Activated T-cell treated with anti-CD3 and anti-CD28 coated beads, Interleukin-2, amount 50 U/mL, for 72 hours (primary cell): ENCODE measurements at places on chromosomes 3 and 15. TPM values are rescaled to one million over a fixed set of nuclear protein-coding genes. Genes with fewer than 3 reads are reported as not detected.

GRCh38 chr3:1131166-1131565 is 38.3 kb downstream of the CNTN6 start:
- no peaks in the 10 kb centered on the region for H3K27me3 ChIP-seq
- no peak overlapping the region for H3K4me3 ChIP-seq
- no peak for DNase-seq
- no peaks in the 10 kb centered on the region for H3K4me1 ChIP-seq
- H3K36me3 ChIP-seq: no peaks in the 10 kb centered on the region
- H3K27ac ChIP-seq: no peak overlapping the region

A4GNT gene
- not detected for total RNA-seq

DNA sequence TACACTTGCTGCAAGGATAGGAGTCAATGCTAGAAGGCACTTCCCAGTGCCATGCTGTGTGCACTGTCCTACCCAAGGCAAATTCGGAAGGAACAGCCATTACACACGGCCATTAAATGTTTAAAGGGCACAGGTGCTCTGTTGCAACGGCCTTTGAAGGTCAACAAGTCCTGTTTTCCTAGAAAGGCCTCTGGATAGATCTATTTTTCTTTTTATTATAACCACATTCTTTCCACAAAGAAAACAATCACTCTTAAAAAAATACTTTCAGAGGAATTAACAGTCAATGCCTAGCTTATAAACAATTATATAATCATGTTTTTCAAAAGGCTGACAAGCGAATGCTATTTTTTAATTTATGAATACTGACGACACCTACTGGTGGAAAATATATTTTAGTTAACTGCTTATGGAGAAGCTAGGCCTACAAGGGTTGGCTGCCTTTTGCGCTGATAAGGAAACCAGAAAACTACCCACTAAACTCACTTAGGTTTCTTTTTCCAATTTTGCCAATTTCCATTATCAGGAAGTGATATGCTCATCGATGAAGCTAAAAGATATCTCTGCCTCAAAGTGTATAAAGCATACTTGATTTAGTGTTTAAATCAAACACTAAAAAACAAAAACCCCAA is 2.4 kb downstream of the ARHGEF3 start:
- H3K27ac ChIP-seq: peak overlapping the region; percentile 96
- no peaks in the 10 kb centered on the region for H3K27me3 ChIP-seq
- peaks cover 58% of the 10 kb centered on the region for H3K4me1 ChIP-seq
- DNase-seq: no peak
- H3K4me3 ChIP-seq: peak overlapping the region; percentile 86
- peaks cover 5% of the 10 kb centered on the region for H3K36me3 ChIP-seq

GRCh38 chr3:54259636-54260035 is 137.3 kb downstream of the CACNA2D3 start:
- no peak overlapping the region for H3K27ac ChIP-seq
- no peak overlapping the region for H3K4me3 ChIP-seq
- H3K27me3 ChIP-seq: peaks cover 14% of the 10 kb centered on the region
- no peaks in the 10 kb centered on the region for H3K4me1 ChIP-seq
- no peaks in the 10 kb centered on the region for H3K36me3 ChIP-seq

THOC7 gene
- total RNA-seq: 79.0 TPM

DNA sequence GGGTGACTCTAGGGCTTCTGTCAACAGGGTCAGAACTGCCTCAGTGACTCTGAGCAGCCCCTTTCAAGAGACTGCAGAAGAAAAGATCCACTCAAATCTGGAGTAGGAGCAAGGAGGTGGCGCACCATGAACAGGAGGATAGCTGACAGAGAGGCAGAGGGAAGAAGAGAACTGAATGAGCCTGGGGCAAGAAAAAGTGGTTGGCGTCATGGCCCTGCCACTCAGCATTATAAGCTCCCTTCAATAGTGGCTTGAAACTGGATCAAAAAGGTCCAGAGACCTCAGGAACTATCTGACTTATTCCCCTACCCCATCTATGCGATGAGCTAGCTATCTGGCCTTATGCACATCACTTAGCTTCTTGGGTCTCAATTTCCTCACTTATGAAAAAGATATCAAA is 66.6 kb downstream of the NCEH1 start:
- DNase-seq: no peak
- H3K4me3 ChIP-seq: no peak overlapping the region
- H3K4me1 ChIP-seq: no peaks in the 10 kb centered on the region
- no peaks in the 10 kb centered on the region for H3K27me3 ChIP-seq

DNA sequence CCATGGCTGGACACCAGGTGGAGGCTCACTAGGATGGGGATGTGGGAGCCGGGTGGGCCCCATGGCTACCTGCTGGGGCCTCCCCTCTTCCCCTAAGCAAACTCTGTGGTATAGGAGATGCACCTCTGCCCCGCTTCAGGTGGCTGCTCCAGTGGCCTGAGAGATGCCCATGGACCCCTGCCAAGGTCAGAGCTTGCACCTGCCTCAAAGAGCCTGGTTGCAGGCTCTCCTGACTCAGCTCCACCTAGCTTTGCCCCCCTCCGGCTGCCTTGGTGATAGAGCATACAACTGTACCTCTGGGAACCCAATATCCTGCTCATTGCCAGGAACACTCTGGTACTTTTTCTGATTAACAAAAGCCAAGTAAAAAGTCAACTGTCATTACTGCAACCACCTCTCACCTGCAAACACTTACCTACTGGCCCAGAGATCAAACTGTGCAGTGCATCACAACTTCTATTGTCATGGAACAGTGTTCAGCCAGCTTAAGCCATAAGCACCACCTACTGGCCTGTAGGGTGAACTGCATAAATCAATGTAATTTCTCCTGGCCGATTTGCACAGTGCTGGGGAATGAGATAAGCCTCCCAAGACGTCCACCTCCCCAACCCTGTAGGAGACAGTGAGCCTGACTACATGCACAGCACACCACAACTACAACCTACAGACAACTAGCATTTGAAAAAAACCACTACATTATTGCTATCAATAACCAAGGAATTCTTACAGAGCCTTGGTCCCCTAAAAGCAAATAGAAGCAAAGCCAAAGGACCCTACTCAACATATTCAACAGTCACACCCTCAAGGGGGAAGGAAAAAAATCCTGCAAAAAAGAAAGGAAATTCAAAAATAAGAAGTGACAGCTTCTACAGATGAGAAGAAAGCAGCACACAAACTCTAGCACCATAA is 352.4 kb upstream of the ARHGEF26 start:
- DNase-seq: peak; percentile 43
- peaks cover 5% of the 10 kb centered on the region for H3K4me1 ChIP-seq
- H3K27ac ChIP-seq: no peak overlapping the region
- H3K4me3 ChIP-seq: no peak overlapping the region

DNA sequence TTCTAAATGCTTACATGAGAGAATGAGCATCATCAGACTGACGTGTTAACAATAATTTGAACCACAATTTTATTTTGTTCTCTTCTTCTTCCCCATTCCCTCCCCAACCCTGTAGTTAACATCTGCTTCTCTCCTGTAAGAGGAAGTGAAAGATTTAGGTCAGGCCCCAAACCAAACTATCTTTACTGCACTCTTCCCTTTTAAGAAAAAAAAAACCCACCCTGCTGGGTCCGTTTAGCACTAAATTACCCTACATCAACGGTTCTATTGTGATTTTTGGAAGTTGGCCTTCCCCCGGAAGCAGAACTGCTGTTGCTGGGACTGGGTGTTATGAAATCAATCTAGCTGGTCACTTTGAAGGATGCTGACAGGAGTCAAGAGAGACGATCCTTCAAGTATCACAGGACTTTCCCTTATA is 49.4 kb downstream of the NFKBIZ start:
- DNase-seq: no peak
- H3K4me3 ChIP-seq: no peak overlapping the region
- H3K4me1 ChIP-seq: peaks cover 15% of the 10 kb centered on the region
- H3K27me3 ChIP-seq: no peaks in the 10 kb centered on the region
- H3K27ac ChIP-seq: no peak overlapping the region
- H3K36me3 ChIP-seq: no peaks in the 10 kb centered on the region

DNA sequence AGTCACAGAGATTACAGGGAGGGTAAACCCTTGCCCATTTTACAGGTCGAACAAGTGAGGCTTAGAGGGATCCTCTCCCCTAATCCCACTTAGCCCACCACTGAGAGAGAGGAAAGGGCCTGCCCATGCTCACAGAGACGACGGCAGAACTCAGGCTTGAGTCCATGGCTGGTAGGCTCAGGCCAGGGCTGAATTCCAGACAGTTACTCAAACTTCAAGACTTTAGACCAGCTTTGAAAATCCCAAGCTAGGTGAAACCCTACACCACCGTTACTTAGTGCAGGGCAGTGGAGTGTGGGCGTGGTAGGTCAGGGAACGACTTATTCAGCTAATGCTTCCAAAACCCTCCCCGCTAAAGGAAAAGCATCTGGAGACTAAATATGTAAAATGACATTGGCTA is 16.4 kb downstream of the GRIP2 start:
- peaks cover 16% of the 10 kb centered on the region for H3K27me3 ChIP-seq
- H3K27ac ChIP-seq: no peak overlapping the region
- no peak for DNase-seq
- no peaks in the 10 kb centered on the region for H3K4me1 ChIP-seq
- H3K36me3 ChIP-seq: no peaks in the 10 kb centered on the region

- H3K27me3 ChIP-seq: no peaks in the 10 kb centered on the region
- DNase-seq: no peak
- H3K27ac ChIP-seq: no peak overlapping the region
- H3K4me3 ChIP-seq: no peak overlapping the region
Measured at GRCh38 chr3:38468765-38469164, 15.1 kb downstream of the ACVR2B start.

GALNT15 gene
- not detected for total RNA-seq

ANKRD34C gene
- total RNA-seq: not detected

- no peaks in the 10 kb centered on the region for H3K36me3 ChIP-seq
- H3K4me3 ChIP-seq: no peak overlapping the region
- H3K27me3 ChIP-seq: no peaks in the 10 kb centered on the region
- H3K27ac ChIP-seq: no peak overlapping the region
- DNase-seq: no peak
Measured at GRCh38 chr3:146739203-146739671, 134.1 kb upstream of the PLSCR5 start.

ELL3 gene
- 4.3 TPM for total RNA-seq

DLEC1 gene
- total RNA-seq: 0.43 TPM
